GM13977 (cell line): ENCODE measurements at places on chromosomes 1 and 21.

DNA sequence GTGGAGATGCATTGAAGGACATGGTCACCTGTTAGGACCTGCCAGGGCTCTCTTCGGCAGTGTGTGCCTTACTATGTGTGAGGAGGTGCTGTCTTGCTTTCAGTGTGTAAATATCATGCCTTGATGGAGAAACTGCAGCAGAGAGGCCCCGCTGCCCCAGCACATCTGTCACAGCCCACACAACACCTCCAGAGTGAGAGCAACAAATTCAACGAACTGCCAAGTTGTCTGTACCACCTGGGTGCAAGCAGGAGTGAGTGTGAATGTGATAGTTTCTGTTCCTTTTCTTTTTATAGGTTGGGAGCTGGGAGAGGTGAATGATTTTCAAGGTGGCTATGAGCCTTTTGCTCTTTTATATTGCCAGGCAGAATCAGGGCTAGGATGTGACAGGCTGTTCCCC is 114.6 kb upstream of the KIAA0040 start:
- no peak for DNase-seq

GRCh38 chr1:112704391-112704933 is 2.5 kb downstream of the RHOC start:
- no peak for DNase-seq

DNA sequence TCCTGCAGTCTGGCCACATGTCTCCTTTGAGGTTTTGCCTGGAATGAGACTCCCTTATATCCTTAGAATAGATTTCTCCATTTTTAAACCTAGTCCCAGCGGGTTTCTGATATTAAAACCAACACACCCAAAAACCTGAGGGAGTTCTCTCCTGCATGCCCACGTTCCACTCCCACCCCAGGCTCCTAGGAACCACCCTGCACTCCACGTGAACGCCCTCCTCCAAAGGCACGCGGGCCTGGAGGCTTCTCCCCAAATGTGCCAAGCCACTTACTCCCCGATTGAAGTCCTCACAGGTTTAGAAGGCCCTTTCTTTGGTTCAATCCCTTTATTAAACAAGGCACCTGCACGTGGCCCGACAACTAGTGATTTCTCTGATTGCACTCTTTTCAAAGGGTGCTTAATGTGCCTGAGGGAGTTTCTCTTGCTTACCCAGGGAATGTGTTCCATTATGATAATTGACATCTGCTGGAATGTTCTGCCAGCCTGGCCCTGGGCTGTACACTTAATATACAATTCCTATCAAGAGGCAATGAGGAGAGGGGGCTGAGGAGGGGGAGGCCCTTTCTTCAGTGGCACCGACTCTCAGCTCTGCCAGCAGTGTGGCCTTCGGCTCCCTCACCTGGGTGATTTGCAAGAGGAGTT is 104.3 kb upstream of the ADAR start:
- DNase-seq: no peak

DNA sequence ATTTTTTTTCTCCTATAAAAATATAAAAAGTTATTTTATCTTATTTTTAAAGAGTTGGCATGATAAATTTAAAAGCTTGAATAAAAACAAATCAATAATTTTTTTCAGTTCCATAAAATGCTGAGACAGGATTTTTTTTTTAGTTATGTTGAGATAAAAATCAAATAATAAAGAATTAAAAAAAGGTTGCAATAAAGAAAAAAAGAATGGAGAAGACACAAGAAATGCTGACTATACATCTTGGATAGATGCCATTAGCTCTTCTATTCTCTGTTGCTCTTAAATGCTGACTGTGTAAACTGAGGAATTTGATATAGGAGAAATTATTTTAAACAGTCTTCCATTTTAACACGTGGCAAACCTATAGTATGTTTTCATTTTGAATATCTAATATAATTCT is 2298.5 kb downstream of the MRPL39 start:
- no peak for DNase-seq

GRCh38 chr1:219066631-219067349 is 106.9 kb upstream of the LYPLAL1 start:
- DNase-seq: no peak

DNA sequence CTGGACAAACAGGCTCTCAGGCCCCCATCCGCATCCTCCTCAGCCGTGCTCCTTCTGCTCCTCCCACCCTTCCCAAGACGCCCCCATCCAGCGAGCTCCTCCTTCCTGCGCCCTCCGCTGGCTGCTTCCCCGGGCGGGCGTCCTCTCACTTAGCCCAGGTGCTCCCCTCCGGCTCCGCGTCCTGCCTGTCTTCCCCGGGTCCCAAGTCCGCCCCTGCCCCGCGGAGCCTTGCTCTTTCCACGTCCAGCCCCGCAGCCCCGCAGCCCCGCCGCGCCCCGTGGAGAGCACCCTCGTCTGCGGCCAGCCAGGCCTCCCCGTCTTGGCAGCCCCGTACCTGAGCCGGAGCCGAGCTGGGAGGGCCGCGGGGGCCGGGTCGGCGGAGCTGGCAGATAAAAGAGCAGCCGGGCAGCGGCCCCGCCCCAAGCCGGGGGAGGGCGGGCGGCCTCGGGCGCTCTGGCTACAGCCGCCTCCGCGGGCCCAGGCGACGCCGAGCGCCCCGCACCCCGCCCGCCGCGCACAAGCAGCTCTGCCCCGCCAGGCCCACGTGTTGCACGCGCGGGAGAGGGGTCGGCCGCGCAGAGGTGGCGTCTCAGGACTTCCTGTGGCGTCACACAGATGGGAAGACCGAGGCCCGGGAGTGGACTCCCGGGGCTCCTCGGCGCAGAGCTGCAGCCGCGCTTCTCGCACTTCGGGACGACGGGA is at the start of gene PAQR7:
Gene PAQR7 (minus strand): TSS at position 555 of the 702 bp plus-strand sequence. CDS start 11,869 bp downstream, outside the sequence.
- DNase-seq: peak; percentile 86

DNA sequence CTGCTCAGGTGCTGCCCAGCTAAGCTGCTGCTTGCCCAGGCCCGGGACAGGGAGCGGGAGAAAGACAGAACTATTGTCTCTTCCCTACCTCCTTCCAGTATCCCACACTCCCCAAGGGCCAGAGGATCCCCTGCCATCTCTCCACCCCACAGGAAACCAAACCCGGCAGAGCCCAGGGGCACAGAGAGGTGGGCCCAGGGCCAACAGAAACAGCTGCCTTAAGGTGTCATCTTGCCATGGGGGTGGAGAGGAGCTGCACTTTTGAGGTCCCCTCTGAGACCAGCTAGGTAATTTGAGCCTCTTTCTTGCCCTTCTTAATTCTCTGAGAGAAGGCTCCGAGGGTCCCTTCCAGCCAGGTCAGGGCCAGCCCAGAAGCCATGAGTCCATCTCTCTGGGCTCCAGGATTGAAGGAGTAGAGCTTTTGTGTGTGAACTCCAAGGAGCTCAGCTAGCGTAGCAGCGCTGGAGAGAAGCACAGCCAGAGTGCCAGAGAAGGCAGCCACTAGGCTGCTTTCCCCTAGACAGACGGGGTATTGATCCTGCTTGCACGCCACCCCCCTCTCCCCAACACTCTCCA is 9.7 kb upstream of the GPR61 start:
- DNase-seq: no peak

- DNase-seq: no peak
Measured at GRCh38 chr1:156191292-156191964, 2.5 kb upstream of the SLC25A44 start.

- DNase-seq: peak; percentile 84
Measured at GRCh38 chr21:25639551-25640201, 618 bp downstream of the JAM2 start.

DNA sequence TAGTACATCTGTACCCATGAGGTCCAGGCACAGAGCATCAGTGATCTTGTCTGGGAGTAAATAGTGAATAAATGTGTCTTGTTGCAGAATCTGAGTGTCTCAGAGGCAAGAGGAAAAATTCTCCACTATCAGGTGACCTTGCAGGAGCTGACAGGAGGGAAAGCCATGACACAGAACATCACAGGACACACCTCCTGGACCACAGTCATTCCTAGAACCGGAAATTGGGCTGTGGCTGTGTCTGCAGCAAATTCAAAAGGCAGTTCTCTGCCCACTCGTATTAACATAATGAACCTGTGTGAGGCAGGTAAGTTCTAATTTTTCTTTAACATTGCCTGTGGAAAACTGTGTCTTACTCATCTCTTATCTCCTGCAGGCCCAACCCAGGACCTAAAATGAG is 43.1 kb downstream of the IL12RB2 start:
- DNase-seq: no peak

- no peak for DNase-seq
Measured at GRCh38 chr1:67753776-67754525, 69.0 kb downstream of the GADD45A start.

DNA sequence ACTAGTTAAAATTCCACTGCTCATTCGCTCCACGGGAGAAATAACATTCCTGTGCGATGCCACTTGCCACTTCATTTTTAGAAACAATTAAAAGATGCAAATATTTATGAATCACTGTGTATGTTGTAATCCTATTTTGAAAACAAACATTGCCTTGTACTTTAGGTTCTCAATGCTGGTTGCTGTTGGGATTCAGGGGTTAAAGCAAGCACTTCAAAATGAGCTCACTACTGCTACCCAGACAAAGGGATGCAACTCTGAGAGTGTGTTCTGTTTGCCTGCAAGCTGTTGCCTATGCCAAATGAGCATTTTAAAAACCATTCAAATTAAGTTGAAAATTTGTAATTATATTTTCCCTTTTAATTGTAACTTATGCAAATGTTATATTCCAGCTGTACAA is 87.5 kb downstream of the RWDD3 start:
- DNase-seq: no peak

GRCh38 chr1:80310703-80311245 is 1304.2 kb upstream of the ADGRL4 start:
- DNase-seq: no peak
